Stimulated activated memory B cell treated with anti-CD40 and anti-IgM and Interleukin-4, amounts not matched to agents 10 μg/mL and 1 μg/mL and 100 μg/mL, for 72 hours (primary cell): ENCODE measurements at places on chromosomes 1 and 21.

- no peak for ATAC-seq
Measured at GRCh38 chr1:197763307-197763706, 12.0 kb downstream of the DENND1B start.

DNA sequence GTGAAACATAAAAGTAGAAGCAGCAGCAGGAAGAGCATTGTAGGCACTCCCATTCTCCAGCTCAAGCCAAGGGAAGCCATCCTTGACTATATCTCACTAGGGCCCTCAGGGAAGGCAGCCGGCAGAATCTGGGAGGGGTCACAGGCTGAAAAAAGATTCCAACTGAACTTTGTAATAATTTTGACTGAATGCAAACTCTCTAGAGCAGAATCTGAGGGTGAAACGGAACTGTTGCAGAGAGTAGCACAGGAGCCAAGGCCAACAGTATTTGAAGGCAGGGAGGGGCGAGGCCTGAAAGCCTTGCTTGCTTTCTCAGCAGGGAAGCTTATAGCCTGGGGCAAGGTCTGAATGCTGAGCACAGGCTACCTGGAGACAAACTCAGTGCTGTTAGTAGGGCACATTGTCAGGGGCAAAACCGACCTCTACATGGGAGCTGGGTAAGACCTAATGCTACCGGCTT lies 180.6 kb downstream of the COL24A1 start:
- no peak for ATAC-seq

DNA sequence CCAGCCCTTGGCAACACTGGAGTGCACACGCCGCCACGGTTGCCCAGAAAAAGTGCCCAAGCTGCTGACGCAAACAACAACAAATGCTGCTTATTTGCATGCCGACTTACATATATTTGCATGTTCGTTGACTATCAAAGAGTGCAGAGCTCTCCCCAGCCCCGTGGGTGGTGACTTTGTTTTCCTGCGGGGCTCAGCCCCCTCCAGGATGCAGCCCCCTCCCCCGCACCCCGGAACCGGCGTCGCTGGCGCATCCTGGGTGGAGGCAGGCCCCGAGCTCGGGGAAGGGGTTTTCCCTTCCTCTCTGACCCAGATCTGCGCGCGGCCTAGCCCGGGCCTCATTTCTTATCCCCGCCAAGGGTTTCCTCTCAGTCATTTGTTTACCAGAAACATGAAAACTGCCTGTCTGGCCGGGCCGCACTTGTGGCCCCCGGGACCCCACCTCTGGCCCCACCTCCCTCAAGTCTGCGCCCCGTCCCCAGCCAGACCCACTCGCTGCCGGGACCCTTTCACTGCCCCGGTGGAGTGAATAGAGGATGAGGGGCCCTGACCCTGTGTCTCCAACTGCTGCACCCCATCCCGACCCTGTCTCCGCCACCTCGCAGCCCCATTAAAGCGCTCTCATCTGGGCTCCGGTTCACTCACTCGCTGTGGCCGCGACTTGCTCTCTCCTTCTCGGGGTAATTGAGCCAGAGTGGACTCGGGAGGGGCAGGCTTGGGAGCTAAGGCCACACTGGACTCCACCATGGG lies 5.5 kb downstream of the TNFRSF25 start:
- peak; percentile 42 for ATAC-seq

DNA sequence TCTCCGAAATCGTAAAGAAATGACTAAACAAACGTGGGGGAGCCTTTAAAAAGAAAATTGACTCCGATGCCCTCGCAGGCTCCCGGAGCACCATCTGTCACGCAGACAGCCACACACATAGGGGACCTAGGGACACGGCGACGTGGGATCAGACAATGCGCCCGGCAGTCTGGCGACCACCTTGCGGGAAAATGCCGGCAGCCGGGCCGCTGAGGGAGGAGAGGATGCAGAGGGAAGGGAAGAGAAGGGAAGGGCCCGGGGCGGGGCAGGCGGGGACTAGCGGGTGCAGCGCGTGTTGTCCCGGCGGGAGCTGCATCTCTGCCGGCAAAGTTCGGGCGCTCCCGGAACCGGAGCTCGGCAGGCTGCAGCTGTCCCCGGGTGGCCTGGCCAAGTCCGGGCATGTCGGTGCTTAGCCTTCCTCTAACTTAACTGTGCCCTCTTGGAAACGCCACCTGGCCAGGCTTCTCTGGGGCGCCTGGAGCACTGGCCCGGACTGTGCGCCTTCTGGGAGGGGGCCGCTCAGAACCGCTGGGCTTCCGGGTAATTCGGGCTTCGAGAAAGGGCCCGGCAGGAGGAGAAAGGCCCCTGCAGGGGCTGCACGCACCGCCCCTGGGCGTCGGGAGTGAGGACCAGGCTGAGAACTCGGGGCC lies 1.8 kb downstream of the NHLH2 start:
- ATAC-seq = no peak

GRCh38 chr1:30650968-30651320 lies 72.4 kb downstream of the MATN1 start:
- ATAC-seq = no peak

- no peak for ATAC-seq
Measured at GRCh38 chr1:89847191-89847729, 26.4 kb downstream of the LRRC8D start.

- ATAC-seq = no peak
Measured at GRCh38 chr1:238187575-238187949, 296.8 kb upstream of the ZP4 start.

DNA sequence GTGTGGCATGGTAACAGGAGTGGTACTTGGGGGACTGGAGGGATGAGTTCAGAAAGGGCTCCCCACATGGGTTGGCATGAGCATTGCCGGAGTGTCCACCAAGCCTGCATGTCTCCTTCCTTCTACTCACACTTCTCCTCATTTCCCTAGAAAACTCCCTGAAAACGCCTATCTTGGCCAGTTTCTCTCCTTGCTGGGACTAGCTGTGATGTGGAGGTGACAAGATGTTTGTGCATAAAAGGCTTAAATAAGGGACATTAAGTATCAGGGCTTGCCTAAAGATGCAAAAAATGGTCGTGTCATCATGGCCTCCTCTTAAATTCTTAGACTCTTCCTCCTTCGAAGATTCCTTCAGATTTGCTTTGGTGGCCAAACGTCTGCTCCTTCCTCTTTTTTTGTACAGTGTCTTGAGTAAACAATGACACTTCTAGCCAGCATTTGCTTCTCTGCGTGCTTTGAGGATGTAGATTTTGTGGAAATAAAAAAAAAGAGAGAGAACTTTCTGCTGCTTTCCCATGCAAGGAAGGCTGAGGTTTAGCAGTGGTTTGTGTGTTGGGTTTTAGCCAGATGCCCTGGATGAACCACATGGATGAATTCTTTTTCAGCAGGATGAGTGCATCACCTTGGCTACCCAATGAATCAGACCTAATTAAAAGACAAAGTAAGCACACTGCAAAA lies 239.1 kb upstream of the IRF2BP2 start:
- ATAC-seq = no peak

DNA sequence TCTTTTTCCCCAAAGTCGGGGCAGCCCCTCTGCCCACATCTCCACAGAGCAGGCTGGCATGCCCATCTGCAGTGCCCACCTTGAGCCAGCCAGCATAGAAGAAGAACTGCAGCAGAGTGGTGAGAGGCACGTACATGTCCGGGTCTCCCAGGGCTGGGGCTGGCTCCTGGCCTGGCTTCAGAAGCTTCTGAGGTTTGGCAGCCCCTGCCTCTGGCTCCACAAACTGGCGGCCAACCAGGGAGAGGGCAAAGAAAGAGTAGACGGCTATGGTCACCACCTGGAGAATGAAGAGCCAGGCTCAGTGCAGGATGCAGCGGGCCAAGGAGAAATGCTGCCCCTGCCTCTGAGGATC lies 3.0 kb downstream of the BEST4 start:
- ATAC-seq = no peak

GRCh38 chr1:69645477-69645876 lies 77.8 kb downstream of the LRRC7 start:
- ATAC-seq = no peak

DNA sequence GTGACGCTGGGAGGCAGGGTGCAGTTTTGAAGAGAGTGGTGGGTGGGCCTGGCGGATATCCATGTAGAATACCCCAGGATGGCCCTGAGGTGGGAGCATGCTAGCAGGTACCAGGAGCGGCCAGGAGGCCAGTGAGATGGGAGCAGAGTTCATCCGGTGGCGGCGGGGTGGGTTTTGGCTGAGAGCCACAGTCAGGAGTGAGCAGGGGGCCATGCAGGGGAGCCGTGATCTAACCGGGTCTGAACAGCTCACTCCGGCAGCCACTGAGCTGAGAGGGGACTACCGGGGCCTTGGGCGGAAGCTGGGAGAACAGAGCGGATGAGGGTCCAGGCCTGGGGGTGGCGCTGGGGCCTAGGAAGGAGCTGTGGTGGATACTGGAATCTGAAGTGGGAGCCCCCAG lies 47.6 kb upstream of the LRP8 start:
- no peak for ATAC-seq
